ENCODE measurements at places on chromosomes 7 and 10.

- DNase-seq: no peak
Measured at GRCh38 chr7:101707587-101707986, 78.5 kb upstream of the MYL10 start.

DNA sequence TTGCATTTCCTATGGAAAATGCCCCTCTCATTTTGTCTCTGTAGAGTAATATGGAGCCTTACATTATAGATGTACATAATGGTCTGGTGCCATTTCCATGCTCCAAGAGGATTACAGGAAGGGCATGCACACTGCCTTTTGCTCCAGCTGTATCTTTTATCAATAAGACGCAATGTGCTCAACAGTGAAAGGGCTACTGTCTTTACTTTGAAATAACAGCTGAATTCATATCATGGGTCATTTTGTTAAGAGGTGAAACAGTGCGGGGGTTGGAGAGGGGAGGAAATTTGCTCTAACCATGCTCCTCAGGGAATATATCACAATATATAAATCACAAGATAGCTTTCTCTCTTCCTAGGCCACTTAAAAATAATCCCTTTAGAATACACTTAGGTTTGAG is 77.7 kb downstream of the ICA1 start:
- DNase-seq: no peak

DNA sequence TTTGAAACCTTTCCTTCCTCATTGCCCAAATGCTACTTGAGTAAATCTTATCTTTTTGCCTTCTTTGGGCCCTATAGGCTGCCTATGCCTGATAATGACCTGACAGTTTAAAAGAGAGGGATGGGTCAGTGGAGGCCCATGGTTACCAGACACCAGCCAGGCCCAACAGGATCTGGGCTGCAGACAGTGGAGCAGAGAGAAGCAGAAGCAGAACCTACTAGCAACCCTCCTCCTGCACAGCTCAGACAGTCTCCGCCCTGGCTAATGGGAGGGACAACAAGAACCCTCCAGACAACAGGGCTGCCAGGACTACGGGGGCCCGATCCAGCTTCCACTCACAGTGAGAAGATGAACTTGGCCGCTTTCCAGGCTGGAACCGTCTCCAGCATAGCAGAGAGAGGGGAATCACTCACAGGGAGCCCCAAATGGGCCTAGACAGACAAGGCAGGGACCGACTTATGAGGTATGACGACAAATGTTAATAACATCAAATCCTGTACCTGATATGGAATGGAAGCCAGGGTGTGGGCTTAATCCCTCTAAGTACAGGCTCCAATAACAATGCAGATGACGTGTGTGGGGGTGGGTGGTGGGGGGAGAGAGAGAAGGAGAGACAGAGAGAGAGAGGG is 31.7 kb upstream of the DGKI start:
- DNase-seq: no peak

- DNase-seq: no peak
Measured at GRCh38 chr7:109179601-109180000, 609.9 kb downstream of the DNAJB9 start.

- DNase-seq: no peak
Measured at GRCh38 chr10:50439806-50440205, 183.9 kb downstream of the SGMS1 start.

GRCh38 chr10:63703740-63704345 is 182.6 kb downstream of the REEP3 start:
- DNase-seq: no peak

- no peak for DNase-seq
Measured at GRCh38 chr10:34766266-34766600, 48.9 kb downstream of the PARD3 start.

GRCh38 chr10:31940839-31941653 is 12.4 kb upstream of the ARHGAP12 start:
- DNase-seq: no peak

DNA sequence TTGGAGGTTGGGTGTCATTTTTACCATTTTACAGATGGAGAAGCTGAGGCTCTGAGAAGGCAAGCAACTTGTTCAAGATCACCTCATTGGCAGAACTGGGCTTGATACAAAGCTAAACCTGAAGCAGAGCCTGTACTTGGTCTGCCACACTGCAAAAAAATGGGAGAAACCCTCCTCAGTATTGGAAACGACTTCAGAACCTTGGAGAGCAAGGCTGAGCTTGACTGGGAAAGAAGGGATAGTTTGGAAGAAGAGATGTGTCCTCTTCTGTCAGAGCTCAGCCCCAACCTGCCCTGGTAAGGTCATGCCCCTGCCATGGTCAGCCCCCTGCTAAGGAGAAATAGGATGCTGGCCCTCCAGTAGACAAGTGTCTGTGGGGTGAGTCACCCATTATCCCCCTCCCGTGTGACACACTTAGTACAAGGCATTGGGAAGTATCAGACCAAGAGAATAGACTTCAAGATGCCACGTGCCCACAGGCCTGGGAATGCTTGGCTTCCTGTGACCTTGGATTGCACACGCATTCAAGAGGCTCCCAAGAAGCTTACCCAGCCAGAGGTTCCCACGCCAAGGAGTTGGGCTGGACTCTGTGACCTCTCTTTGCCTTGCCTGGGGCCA is 56.2 kb upstream of the SMNDC1 start:
- no peak for DNase-seq

DNA sequence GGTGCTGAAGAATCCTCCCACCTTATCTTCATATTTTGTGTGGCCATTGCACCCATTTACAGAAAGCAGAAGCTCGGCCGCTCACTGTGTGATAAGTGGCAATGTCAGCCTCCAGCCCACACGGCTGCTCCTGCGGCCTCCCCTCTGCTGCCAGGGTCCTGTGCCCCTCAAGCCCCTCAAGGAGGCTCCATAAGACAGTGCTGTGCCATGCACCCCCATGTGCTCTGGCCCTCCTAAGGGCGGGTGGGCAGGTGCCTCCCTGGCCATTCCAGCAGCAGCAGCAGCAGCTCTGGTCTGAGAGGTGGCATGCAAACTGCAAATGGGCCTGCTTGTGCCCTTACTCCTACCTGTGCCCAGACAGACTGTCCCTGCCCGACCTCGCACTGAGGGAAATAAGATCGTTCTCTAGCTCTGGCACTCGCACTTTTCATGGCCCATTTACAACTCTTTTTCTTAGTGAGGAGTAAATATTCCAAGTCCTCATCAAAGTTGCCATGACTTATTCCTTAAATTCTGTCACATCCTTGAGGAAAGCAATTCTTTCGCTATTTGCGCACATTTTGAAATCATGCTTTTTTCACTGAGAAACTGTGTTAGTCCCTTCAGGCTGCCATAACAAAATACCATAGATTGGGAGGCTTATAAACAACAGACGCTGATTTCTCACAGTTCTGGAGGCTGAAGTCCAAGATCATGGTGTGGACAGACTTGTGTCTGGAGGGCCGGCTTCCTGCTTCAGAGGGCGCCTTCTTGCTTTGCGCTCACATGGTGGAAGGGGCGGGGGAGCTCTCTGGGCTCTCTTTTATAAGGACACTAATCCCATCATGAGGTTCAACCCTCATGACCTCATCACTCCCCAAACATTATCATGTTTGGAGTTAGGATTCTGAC is 187.8 kb downstream of the COBL start:
- no peak for DNase-seq

GRCh38 chr7:27156508-27156898 is at the start of gene HOXA7:
HOXA7 (minus strand) TSS chr7:27156675; CDS start chr7:27156545, 130 bp downstream.
- no peak for DNase-seq

DNA sequence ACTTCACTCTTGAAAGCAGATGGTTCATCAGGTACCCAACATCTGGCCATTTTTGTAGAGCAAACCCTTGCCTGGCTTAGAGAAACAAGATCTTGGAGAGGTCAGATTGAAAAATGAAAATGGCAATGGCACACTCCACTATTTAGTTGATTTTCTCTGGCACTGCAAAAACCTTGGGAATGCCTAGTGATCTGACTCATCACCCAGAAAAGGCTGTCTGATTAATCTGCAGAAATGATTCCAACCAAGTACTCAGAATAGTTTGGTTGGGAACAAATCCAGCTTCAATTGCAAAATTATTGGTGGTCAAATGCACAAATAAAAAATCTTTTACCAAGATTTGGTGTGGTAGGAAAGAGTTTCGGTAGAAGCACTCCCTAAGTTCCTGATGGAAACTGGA is 351.2 kb downstream of the PHTF2 start:
- no peak for DNase-seq

- DNase-seq: no peak
Measured at GRCh38 chr7:138282997-138283396, 177.1 kb upstream of the TRIM24 start.

- DNase-seq: peak; percentile 31
Measured at GRCh38 chr10:21746118-21746517, 212.1 kb downstream of the MLLT10 start.

DNA sequence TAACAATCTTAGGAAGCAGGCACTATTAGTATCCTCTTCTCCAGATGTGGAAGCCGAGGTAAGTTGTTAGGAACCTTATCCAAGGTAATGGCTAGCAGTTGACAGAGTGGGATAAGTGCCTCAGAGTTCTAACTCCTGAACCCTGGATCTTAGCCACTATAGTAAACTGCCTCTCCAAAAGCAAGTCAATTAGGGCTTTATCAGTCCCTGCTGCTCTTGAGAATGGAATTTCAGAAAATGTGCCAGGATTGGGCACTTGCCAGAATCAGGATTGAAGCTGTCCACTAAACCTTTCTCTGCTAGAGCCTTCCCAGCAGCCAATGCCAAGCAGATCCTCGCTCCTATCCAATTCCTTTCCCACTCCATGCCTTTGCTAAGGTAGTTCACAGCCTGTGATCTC is 777.5 kb upstream of the POM121L12 start:
- no peak for DNase-seq

- DNase-seq: no peak
Measured at GRCh38 chr7:138299066-138299465, 161.0 kb upstream of the TRIM24 start.

- DNase-seq: no peak
Measured at GRCh38 chr7:85023066-85023712, 163.7 kb downstream of the SEMA3D start.

DNA sequence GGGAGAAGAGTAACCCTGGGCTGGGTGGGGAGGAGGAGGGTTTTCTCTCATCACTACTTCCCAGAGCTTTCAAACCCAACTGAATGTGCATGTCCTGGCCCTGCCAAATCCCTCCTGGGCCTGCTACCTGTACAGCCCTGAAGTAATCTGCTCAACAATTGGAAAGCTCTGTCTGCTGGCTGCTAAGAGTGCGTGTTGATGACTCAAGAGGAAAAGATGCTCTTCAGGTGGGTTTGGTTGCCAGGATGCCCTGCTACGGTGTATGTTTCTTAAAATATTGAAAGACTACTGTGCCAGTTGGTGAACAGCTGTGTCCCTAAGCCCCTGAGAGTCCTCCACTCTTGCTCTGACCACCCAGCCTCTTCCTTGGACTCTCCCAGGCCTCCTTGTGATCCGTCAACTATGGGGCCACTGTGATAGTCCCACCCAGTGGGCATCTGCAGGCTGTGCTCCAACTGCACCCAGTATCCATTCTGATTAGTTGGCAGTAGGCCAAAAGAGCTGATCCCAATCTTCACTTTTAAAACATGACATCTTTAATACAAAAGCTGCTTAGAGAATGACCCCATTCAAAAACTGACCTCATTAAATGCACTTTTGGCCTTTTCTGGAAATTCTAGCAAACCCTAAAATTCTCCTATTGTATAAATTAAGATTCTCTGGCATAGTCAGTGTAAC is 85.6 kb downstream of the AOAH start:
- DNase-seq: no peak

DNA sequence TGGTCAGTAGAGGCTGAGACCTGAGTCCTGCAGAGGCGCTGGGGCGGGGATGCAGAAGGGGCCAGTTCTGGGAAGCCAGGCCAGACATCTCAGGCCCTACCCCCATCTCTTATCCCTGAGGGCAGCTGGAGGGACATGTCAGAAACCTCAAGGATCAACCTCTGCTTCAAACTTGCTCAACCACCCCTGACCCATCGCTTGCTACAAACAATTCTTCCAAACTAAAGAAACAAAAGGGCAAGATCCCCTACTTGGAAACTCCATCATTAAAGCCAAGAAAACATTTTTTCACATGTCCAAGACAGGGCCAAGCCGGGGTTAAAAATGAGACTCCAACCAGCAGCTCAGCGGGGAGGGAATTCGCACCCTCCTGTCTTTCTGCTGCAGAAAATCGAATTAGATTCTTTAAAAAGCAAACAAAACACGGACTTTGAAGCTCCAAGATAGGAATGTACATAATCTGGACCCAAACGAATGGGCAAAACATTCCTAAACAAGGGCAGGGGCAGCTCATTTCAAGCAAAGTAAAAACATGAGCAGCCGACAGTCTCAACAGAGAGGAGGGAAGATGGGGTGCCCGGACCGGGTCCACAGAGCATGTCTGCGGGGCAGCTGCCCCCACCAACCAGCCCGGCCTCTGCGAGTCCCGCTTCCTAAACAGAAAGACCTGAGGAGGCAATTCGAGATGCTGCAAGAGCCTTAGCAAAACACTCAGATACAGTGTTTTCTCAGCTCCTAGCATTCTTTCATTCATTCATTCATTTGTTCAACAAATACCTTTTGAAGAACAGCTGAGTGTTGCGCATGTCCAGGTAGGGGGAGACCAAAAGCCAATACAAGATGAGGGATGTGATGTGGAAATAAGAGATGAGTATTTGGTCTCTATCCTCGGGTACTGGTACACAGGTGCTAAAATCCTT is 44.8 kb downstream of the CHST15 start:
- no peak for DNase-seq

DNA sequence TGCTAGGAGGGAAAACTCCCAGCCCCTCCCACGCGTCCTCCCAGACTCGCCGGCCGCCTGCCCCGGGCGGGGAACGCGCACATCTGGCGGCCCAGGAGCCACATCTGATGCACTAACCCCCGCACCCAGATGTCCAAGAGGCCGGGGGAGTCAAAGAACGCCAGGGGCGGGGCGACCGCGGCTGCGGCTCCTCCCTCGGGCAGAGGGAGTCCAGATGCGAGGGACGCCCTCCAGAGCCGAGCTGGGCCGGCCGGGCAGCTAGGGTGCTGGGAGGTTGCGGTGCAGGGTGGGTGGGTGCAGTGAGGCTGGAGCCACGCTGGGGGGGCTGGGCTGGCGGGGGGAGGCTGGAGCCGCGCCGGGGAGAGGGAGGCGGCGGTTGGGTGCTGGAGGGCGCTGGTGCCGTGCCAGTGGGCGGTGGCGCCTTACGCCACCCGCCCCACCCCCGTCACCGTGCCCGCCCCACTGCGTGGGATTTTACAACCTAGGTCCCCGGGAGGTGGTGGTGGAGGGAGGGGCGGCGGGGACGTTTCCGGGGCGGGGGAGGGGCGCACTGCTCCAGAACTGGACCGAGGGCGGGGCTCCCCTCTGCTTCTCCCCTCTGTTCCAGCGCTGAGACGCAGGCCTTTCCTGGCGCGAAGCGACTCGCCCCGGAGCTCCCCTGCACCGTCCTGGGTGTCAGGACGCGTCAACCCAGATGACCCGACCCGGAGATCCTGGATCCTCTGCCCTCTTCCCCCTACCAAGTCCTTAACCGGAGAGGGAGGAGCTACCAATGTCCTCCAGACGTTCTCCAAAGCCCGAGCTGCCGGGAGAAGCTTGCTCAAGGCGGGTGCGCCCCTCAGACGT is 109.1 kb downstream of the REEP3 start:
- DNase-seq: peak; percentile 66

DNA sequence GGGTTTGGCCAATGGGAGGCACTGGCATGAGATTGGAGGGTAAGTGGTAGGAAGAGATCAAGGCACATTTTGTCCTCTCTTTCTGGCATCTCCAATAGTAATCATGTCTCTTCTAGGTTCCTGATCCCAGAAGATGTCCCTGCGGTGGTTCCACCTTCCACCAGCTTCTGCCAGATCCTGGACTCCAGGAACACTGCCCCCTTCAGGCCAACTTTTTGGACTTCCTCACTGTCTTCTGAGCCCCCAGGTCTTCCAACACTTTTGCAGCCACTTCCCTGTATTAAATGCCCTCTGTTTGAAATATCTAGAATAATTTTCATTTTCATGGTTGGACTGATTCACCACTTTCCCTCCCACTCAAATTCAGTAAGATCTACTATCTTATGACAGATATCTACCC is 60.9 kb downstream of the BAMBI start:
- DNase-seq: no peak

All from T-helper 1 cell (primary cell).